ENCODE measurements at places on chromosomes 16 and 17. TPM values are rescaled to one million over a fixed set of nuclear protein-coding genes. Genes with fewer than 3 reads are reported as not detected.
A peak's percentile ranks its signal among the peaks of the same experiment; 100 is the strongest.

- H3K4me3 ChIP-seq, result no peak overlapping the region
- no peaks in the 10 kb centered on the region for H3K36me3 ChIP-seq
- no peaks in the 10 kb centered on the region for H3K27me3 ChIP-seq
- H3K4me1 ChIP-seq, result peaks cover 5% of the 10 kb centered on the region
- DNase-seq, result peak; percentile 22
- H3K27ac ChIP-seq, result no peak overlapping the region
These were observed 4.9 kb downstream of the MYLK3 start for GRCh38 chr16:46743232-46743719.

- no peak overlapping the region for H3K27ac ChIP-seq
- H3K36me3 ChIP-seq, result peaks cover 2% of the 10 kb centered on the region
- no peak for DNase-seq
- H3K27me3 ChIP-seq, result peaks cover 2% of the 10 kb centered on the region
- no peak overlapping the region for H3K4me3 ChIP-seq
These were observed 15.8 kb downstream of the CLEC10A start for GRCh38 chr17:7064261-7064660.

DNA sequence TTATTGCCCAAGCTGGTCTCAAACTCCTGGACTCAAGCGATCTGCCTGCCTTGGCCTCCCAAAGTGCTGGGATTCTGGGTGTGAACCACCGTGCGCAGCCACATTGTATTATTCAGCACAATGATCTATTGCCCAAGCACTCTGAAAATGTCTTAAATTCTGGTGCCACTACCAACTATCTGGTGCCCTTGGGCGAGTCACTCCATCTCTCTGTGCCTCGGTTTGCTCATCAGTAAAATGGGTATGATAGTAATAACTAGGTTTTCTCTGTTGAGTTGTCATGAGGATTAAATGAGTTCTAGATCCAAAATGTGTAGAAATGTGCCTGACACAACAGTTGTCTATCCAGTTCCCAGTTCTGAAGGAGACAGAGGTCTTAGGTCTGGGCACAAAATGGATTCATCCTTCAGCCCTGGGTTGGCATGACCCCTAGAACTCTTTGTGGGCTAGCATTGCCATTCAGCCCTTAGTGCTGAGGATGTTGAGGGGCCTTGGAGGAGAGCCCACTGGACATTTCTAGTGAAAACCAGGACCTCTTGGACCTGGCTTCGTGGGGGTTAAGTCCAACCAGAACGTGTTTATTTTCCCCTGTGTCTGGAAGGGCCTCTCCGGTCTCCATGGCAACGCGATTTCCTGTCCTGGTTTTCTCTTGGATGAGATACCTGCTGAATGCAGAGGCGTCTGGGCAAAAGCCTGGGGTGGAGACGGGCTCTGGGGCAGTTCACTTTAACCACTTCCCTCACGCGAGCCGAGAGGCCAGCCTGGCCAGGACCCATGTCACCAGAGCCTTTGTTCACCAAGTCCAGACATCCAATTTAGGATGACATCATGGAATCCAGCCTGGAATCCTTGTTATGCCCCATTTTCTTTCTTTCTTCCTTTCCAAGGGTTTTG, 43.7 kb upstream of the TNRC6A start:
- H3K4me1 ChIP-seq, result peaks cover 4% of the 10 kb centered on the region
- peaks cover 15% of the 10 kb centered on the region for H3K27me3 ChIP-seq
- H3K27ac ChIP-seq, result no peak overlapping the region
- peak; percentile 30 for DNase-seq
- H3K36me3 ChIP-seq, result no peaks in the 10 kb centered on the region

DNA sequence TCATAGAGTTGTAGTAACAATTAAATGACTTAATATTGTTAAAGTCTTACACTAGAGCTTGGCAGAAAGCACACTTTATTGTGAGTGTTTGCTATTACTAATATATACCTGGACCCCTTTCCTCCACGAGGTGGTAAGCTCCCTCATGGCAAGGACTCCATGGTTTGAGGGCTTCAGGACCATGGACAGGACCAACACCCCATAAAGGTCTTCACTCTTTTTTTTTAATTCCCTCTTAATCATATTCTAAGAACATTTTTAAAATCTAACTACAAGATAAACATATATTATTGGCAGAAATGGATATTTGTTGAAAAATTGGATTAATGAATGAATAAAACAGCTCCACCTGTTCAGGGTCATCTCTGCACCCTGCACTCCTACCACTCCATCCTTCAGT, 154.5 kb downstream of the CBLN1 start:
- H3K27me3 ChIP-seq, result no peaks in the 10 kb centered on the region
- H3K4me1 ChIP-seq, result no peaks in the 10 kb centered on the region
- H3K36me3 ChIP-seq, result no peaks in the 10 kb centered on the region
- no peak overlapping the region for H3K4me3 ChIP-seq
- no peak for DNase-seq

GRCh38 chr16:15976929-15977637, 27.7 kb downstream of the ABCC1 start:
- no peak for DNase-seq
- no peak overlapping the region for H3K27ac ChIP-seq
- H3K27me3 ChIP-seq, result no peaks in the 10 kb centered on the region
- peaks cover 70% of the 10 kb centered on the region for H3K36me3 ChIP-seq

DNA sequence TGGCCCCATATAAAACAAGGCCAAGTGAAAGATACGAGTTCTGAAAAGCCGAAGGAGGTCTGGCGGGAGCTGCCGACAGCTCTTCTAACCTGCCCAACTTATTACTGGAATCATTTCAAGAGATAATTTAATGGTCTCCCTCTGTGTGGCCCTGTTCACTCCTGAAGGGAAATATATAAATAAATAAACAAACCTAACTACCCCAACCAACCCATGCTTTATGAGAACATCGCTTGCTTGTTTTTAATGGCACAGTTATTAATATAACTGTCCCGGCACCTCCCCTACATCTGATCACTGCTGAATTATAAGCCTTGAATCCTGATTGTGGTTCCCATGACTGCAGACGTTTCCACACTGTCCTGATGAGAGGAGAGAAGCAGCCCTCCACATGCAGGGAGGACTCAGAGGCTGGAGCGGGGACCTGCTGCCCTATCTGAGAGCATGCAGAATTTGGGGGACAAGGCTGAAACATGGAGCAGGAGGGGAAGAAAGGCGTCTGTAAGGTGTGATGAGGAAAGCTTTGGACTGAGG, 22.2 kb downstream of the CDK5RAP3 start:
- no peaks in the 10 kb centered on the region for H3K4me1 ChIP-seq
- no peak for DNase-seq
- H3K27me3 ChIP-seq, result no peaks in the 10 kb centered on the region
- H3K36me3 ChIP-seq, result no peaks in the 10 kb centered on the region

- H3K4me1 ChIP-seq, result peaks cover 11% of the 10 kb centered on the region
- DNase-seq, result no peak
- H3K27ac ChIP-seq, result no peak within 1 kb of the TSS
- no peaks in the 10 kb centered on the region for H3K36me3 ChIP-seq
These were observed at the start of gene DPEP2NB for GRCh38 chr16:68015681-68016080. Gene DPEP2NB, minus strand, starts transcription at chr16:68015911. Its CDS starts 141 bp downstream, at chr16:68015770.

DNA sequence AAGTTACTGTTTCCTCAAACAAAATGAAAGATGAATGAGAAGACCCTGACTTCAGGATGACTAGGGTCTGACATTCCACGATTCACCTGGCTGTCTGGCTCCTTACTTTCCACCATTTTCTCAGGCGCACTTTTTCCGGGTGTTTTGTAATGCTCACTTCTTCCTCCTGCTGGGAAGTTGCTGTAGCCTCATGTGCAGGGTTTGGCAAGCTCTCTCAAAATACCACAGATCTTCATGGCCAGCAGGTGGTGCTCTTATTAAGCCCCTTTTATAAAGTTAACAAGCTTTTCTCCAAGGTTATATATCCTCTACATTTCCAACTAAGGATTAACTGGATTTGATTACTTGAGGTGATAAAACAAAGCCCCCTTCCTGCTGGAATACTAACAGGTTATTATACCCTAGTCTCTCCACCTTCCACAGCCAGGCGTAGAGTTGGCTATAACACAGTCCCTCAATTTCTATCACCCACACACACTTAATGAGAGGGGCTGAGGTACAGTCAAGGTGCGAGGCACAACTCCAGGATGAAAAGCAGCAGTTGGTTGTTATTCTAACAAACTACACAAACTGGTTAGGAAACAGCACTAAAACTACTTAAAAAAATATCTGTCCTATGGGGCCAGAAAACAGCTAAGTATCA, 45.4 kb downstream of the STH start:
- peaks cover 25% of the 10 kb centered on the region for H3K36me3 ChIP-seq
- H3K27me3 ChIP-seq, result no peaks in the 10 kb centered on the region
- H3K4me3 ChIP-seq, result no peak overlapping the region
- H3K4me1 ChIP-seq, result peaks cover 11% of the 10 kb centered on the region
- H3K27ac ChIP-seq, result no peak overlapping the region
- DNase-seq, result peak; percentile 82

DNA sequence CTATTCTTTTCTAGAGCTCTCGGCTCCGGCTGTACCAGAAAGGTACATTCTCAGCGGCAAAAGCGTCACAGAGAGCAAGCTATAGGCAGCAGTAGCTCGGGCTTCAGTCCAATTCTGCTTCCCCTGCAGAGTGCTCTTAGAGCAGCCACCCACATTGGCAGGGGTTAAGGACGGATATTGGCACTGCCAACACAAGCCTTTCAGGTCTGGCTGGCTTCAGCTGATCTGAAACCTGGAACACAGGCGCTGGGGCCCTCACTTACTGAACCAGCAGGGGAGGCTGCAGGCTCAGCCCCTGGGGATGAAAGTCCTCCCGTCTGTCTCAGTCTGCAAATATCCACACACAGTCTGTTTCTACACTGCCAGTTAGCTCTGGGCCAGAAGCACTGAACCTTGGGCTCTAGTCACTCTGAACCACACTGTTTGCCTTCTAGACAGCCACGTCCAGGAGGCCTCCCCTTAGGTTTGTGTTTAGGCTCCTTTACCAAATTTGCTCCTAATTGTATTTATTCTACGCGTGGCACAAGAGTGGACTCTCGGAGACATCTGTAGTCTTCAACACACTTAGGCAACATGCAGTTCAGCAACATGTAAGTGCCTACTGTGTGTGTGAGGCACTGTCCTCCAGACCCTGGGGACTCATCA, 40.1 kb downstream of the HIC1 start:
- peaks cover 16% of the 10 kb centered on the region for H3K4me1 ChIP-seq
- no peak for DNase-seq

- peaks cover 8% of the 10 kb centered on the region for H3K36me3 ChIP-seq
- DNase-seq, result no peak
- no peaks in the 10 kb centered on the region for H3K27me3 ChIP-seq
- H3K27ac ChIP-seq, result no peak overlapping the region
- no peak overlapping the region for H3K4me3 ChIP-seq
- H3K4me1 ChIP-seq, result peaks cover 31% of the 10 kb centered on the region
These were observed 22.4 kb downstream of the ZNF200 start for GRCh38 chr16:3212567-3212966.

DNA sequence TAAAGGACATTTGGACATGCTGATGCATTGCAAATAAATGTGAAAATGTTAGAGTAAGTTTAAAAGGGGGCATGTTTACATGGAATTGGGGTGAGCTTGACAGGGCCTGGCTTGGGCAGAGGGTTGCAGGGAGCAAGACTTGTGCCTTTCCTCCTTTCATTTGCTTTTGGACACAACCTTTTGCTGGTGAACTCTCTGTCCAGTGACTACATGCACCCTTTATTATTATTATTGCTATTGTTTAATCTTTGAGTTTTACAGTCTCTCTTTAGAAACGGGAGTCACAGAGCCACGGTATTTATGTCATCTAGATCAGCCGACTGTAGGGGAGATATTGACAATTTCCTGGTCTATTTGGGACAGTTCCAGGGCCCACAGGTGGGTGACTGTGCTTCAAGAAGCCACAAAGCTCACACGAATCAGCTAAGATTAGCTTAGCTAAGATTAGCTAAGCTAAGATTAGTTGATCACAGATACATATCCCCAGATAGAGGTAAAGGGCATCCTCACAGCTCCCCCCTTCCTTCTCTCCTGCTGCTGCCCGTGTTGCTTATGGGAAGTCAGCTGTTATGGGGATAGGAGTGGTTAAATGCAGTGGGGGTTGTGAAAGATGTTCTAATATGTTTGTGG, 28.9 kb upstream of the ETV4 start:
- H3K27ac ChIP-seq, result no peak overlapping the region
- H3K36me3 ChIP-seq, result no peaks in the 10 kb centered on the region
- no peak overlapping the region for H3K4me3 ChIP-seq
- no peaks in the 10 kb centered on the region for H3K27me3 ChIP-seq
- H3K4me1 ChIP-seq, result peaks cover 15% of the 10 kb centered on the region
- DNase-seq, result no peak

DNA sequence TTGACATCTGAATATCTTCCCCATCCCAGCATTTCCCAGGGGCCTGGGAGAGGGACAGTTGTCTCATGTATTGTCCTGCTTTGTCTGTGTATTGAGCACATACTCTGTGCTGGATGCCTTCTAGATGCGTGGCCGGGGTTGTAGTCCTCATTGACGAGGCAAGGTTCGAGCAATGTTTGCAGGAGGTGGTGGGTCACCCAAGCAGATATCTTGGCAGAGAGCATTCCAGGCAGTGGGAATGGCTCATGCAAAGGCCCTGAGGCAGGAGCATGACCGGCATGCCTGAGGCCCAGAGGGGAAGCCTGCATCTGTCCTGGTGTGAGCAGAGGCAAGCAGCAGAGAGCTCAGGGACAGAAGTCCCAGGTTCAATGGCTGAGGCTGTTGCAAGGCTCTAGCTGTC, 17.5 kb downstream of the KRT33A start:
- peaks cover 44% of the 10 kb centered on the region for H3K4me1 ChIP-seq
- no peaks in the 10 kb centered on the region for H3K36me3 ChIP-seq
- H3K4me3 ChIP-seq, result no peak overlapping the region
- no peaks in the 10 kb centered on the region for H3K27me3 ChIP-seq

- no peaks in the 10 kb centered on the region for H3K27me3 ChIP-seq
- DNase-seq, result no peak
- peaks cover 52% of the 10 kb centered on the region for H3K36me3 ChIP-seq
- H3K4me3 ChIP-seq, result no peak overlapping the region
These were observed 38.5 kb downstream of the USP22 start for GRCh38 chr17:21004016-21004930.

GRCh38 chr17:15377616-15378015, 36.2 kb upstream of the TEKT3 start:
- no peaks in the 10 kb centered on the region for H3K4me1 ChIP-seq
- no peaks in the 10 kb centered on the region for H3K36me3 ChIP-seq
- peaks cover 6% of the 10 kb centered on the region for H3K27me3 ChIP-seq
- no peak overlapping the region for H3K4me3 ChIP-seq

DNA sequence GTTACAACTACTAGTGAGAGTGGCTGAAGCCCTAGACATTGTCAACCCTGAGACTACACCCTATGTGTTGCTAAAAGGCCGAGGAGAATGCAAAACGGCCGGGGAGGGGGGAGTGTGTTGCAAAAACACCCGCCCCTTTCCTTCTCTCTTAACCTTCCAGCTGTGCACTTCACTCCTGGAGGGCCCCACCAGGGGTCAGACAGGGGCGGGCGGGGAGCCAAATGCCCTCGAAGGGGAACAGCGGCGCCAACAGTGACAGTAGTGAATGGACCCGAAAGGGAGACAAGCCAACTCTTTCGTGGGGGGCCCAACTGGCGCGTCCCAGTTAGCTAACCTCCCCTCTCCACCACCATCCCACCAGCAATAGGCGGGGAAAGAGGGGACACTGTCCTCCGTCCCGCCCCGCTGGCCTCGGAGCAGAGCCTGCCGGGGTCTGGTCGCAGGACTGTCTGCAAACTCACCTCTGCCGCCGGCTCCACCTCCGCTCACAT, 352 bp downstream of the MARF1 start:
- H3K27ac ChIP-seq, result peak overlapping the region; percentile 99
- peaks cover 66% of the 10 kb centered on the region for H3K4me1 ChIP-seq

- no peak overlapping the region for H3K4me3 ChIP-seq
- no peaks in the 10 kb centered on the region for H3K27me3 ChIP-seq
- no peak overlapping the region for H3K27ac ChIP-seq
- DNase-seq, result peak; percentile 78
- peaks cover 8% of the 10 kb centered on the region for H3K4me1 ChIP-seq
- H3K36me3 ChIP-seq, result peaks cover 8% of the 10 kb centered on the region
These were observed 43.5 kb downstream of the REXO5 start for GRCh38 chr16:20849589-20850390.

The CD300LB gene
- not detected for total RNA-seq

The DNAAF1 gene
- total RNA-seq, result not detected

The RHBDL3 gene
- not detected for total RNA-seq

The HES7 gene
- total RNA-seq, result 2.4 TPM

The SULT1A3 gene
- 9.2 TPM for total RNA-seq

The TMEM238L gene
- total RNA-seq, result not detected

The CCL16 gene
- not detected for total RNA-seq

Data from activated naive CD4-positive, alpha-beta T cell treated with anti-CD3 and anti-CD28 coated beads for 36 hours (primary cell).